ENCODE measurements at places on chromosomes 6 and 20.

GRCh38 chr20:62694106-62694505, 14.5 kb upstream of the NTSR1 start:
- DNase-seq = no peak

- DNase-seq = no peak
Observed at GRCh38 chr20:8218861-8219260, 86.8 kb downstream of the PLCB1 start.

DNA sequence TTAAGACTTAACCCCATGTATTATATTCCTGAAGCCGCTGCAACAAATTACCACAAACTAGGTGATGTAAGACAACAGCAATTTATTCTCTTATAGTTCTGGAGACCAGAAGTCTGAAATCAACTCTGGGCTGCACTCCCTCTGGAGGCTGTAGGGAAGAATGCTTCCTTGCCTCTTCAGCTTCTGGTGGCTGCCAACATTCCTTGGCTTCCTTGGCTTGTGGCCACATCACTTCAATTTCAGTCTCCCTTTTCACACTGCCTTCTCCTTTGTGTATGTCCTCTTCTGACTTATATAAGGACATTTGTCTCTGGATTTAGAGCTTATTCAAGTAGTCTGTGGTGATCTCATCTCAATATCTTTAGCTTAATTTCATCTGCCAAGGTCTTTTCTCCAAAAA, 141.6 kb downstream of the DHX35 start:
- DNase-seq = no peak

DNA sequence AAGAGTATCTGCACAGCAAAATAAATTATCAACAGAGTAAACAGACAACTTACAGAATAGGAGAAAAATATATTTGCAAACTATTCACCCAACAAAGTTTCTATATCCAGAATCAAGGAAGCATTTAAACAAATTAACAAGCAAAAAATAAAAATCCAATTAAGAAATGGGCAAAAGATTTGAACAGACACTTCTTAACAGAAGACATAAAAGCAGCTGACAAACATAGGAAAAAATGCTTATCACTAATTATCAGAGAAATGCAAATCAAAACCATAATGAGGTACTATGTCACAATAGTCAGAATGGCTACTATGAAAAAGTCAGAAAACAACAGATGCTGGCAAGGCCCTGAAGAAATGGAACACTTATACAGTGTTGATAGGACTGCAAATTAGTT, 434.2 kb upstream of the ADGRB3 start:
- DNase-seq = no peak

GRCh38 chr6:82534876-82535275, 171.3 kb downstream of the TPBG start:
- DNase-seq = no peak

DNA sequence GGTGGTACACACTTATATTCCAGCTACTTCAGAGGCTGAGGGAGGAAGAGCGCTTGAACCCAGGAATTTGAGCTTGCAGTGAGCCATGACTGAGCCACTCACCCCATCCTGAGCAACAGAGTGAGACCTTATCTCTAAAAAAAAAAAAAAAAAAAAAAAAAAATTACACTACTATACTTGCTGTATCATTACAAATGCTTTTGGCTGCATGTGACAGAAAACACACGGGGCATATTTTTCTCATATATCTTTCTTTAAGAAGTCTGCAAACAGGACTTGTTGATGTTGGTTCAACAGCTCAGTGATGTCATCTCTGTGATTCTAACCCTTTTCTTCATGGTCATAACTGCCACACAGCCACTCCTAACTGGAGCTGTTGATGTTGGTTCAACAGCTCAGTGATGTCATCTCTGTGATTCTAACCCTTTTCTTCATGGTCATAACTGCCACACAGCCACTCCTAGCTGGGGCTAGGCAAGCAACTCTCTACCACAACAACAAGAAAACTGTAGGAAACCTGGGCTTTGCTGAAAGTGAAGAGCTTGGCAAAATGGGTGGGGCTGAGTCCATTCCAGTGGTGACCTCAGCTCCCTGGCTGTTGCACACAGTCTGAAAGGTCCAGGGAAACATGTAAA, 19.8 kb downstream of the MTFR2 start:
- no peak for DNase-seq

- DNase-seq = no peak
Observed at GRCh38 chr6:88174906-88175305, 8.8 kb upstream of the CNR1 start.

DNA sequence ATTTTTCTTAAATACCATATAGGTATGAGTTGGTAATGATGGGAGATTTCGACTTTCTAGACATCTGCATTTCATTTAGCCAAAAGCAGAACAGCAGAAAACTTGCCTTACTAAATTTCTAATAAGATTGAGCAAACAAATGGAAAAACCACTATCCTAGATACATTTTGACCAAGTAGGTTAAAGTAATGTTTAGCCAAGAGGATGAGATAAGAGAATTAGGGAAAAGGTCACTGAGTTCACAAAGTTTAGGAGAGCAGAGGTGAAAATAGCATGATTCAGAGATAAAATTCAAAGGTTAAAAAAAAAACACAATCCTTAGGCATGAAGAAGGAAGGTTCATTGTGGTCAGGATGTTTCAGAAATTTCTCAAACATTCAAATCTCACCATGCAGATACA, 450.3 kb downstream of the CD83 start:
- no peak for DNase-seq

GRCh38 chr20:17882834-17883591, 85.6 kb downstream of the SNX5 start:
- no peak for DNase-seq

DNA sequence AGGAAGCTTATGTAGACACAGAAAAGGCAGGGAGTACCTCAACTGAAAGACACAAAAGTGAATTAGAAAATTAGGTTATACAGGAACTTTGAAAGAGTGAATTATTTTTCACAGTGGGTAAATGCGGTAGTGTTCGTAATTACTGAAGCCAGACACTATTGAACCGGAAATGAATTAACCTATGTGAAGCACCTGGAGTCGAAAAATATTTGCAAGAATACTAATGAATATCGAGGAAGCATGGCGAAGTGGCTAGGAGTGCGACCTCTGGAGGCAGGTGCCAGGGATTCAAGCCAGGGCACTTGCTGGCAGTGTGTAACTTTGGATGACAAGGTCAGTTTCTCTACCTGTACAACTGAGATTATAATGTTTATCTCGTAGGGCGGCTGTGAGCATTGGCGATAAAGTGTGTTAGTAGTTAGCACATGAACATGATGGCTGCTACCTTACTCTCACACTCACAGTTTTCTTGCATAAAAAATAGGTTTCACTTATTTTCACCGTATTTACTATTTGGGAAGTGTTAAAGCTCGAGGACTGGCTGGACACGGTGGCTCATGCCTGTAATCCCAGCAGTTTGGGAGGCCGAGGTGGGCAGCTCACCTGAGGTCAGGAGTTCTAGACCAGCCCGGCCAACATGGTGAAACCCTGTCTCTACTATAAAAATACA, 567 bp upstream of the SLC18B1 start:
- DNase-seq = peak; percentile 74

- DNase-seq = no peak
Observed at GRCh38 chr20:14790771-14791620, 453.6 kb upstream of the FLRT3 start.

- no peak for DNase-seq
Observed at GRCh38 chr20:48460681-48461080, 367.1 kb downstream of the PREX1 start.

DNA sequence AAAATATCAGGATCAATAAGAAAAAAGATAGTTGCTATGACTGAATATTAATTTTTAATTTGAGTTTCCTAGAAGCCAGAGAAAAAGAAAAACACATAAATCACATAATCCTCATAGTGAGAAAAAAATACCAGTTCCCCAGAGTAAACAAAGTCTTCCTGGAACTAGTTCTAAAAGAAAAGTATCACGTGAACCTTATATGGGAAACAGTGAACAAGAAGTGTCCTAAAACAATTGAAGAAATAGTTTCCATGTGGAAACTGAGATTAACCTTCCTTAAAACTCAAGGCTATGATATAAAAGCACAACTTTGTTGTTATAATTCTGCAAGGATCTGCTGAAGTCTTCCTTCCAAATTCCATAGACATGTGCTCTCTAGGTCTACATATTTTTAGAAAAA, 50.6 kb downstream of the RCAN2 start:
- no peak for DNase-seq
